ENCODE measurements at places on chromosomes 1 and 21. TPM values are rescaled to one million over a fixed set of nuclear protein-coding genes. Genes with fewer than 3 reads are reported as not detected.

DNA sequence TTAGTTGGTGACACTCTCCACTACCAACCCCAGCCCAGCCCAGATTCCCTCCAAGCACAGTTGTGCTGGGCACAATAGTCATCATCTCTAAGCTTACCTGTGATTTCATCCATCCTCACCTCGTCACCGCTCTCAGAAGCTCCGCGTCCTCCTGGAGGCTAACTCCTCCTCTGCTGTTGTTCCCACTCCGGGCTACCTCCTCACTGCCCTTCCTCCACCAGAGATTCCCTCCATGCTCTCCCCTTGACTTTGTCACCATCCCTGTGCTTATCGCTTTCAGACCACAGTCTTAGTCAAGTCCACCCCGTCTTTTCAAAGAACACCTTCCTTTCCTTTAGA lies 47.0 kb upstream of the KIF26B start:
- no peaks in the 10 kb centered on the region for H3K4me1 ChIP-seq
- no peaks in the 10 kb centered on the region for H3K27me3 ChIP-seq
- no peak overlapping the region for H3K27ac ChIP-seq
- DNase-seq = no peak
- no peak overlapping the region for H3K4me3 ChIP-seq
- no peaks in the 10 kb centered on the region for H3K36me3 ChIP-seq

DNA sequence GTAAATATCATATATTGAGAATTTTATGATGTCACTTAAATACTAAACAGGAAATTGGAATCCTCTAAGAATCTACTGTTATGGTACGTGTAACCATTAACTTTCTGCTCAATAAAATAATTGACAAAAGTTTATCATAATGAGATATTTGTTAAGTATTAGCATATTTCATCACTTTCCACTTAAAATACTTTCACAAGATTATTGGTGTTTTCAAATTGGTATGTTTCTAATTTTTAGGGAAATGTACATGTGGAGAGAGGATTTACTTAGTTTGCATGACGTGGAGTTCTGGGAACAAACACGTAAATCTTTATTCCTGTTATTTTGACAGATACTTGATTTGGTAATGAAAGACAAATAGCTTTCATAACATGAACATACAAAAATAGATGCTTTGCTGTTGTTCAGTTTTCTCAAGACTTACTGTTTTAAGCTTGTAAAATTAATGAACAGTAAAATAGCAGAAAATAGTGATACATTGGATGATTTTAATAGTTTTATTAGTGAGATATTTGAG lies 1.6 kb downstream of the SRSF11 start:
- H3K4me3 ChIP-seq = peak overlapping the region; percentile 85
- peak overlapping the region; percentile 95 for H3K27ac ChIP-seq
- H3K4me1 ChIP-seq = peaks cover 44% of the 10 kb centered on the region

DNA sequence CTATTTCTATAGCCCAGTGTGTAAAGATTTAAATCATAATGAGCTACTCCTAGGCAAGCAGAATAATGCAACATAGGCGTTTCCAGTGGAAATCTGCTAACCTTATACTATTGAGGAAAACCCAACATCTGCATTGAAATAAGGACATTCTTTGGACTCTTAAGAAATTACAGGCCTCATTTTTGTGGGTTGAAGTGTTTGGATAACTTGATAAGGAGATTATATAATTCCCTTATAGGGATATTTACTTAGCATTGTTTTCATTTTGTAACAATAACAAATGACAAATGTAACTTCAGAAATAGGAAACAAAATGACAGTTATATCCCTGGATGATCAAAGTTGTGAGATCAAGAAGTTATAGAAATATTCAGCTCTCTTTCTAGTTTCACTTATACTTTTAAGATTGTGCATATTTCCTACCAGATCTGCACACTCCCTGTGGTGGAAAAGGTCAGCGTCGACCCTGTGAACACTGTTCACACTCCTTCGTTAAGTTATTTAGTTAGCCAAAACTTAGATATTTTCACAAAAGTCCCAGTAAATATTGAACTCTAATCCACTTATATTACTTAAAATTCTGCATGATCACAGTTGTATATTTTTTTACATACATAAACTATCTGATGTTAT lies 284.4 kb upstream of the C1orf105 start:
- H3K36me3 ChIP-seq = no peaks in the 10 kb centered on the region
- no peaks in the 10 kb centered on the region for H3K4me1 ChIP-seq
- H3K4me3 ChIP-seq = no peak overlapping the region
- no peaks in the 10 kb centered on the region for H3K27me3 ChIP-seq
- no peak overlapping the region for H3K27ac ChIP-seq

- H3K4me3 ChIP-seq = no peak overlapping the region
- no peak overlapping the region for H3K27ac ChIP-seq
- H3K4me1 ChIP-seq = no peaks in the 10 kb centered on the region
- H3K27me3 ChIP-seq = no peaks in the 10 kb centered on the region
- DNase-seq = no peak
- H3K36me3 ChIP-seq = no peaks in the 10 kb centered on the region
These were observed 37.3 kb downstream of the CAMK2N1 start for GRCh38 chr1:20448671-20449071.

PCBP3 gene
- total RNA-seq = 5.2 TPM

FCGR2B gene
- 8.2 TPM for total RNA-seq

FCGR3A gene
- total RNA-seq = 1.5 TPM
